ENCODE measurements at places on chromosomes 2 and 18.

DNA sequence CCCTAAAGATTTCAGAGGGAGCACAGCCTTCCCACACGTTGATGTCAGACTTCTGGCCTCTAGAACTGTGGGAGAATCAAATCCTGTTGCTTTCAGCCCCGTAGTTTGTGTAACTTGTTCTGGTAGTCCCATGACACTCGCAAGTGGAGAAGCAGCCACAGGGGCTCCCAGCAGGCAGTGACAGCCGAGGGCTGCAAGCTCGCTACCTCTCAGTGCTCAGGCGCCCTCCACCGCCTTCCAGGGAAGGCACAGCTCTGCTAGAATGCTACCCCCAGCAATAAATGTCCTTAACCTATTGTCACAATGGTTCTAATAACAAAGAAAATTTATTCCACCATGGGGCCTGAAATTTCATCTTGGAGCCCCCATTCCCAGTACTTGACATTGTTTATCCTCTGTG lies 143.1 kb upstream of the ZNF236 start:
- DNase-seq, result no peak

DNA sequence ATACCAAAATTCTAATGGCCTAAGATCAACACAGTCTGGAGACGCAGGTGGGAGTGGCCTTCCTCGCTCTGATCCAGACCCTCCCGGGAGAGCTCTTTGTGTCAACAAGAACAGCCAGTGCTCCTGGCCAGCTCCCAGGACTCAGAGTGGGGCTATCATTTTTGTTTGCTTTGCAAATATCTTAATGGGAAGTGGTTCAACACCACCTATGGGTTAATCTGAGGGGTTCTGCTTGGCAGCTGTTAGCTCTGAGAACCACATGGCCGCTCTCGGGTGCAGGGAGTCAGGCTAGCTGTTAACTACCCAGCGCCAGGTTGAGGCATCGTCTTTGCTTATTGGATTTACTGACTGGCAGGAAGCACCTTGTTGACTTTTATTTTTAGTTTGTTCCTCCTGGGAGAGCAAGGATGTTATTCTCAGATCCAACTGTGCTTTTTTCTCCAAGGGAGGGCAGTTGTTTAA lies 184.8 kb upstream of the SP5 start:
- DNase-seq, result peak; percentile 96

DNA sequence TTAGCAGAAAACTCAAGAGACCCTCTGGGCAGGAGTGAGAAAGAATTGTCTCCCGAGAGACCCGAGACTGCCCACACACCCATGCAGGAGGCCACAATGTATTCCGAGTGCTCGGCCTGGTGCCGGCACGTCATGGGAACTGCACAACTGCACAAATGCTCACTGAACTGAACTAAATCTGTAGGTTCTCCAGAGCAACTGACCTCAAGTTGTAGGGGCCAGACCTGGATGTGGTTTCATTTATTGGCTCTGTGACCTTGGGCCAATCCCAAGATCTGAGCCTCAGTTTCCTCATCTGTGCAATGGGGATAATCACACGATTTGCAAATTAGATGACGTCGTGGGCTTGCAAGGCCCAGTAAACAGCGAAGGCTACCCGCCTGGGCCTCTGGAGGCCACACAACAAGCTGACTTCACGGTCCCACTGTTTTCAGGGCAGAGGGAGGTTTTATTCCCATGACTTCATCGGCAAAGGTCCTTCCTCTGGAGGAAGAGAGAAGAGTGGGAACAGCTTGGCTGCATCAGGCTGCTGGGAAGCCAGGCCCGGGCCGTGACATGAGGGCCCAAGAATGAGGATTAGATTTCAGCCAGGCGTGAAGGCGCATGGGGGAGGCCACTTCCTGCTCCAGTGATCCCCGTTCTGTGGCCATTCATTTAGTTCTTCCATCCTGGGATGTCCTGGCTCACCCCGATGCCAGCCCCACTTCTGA lies 3.6 kb upstream of the ERFE start:
- no peak for DNase-seq

DNA sequence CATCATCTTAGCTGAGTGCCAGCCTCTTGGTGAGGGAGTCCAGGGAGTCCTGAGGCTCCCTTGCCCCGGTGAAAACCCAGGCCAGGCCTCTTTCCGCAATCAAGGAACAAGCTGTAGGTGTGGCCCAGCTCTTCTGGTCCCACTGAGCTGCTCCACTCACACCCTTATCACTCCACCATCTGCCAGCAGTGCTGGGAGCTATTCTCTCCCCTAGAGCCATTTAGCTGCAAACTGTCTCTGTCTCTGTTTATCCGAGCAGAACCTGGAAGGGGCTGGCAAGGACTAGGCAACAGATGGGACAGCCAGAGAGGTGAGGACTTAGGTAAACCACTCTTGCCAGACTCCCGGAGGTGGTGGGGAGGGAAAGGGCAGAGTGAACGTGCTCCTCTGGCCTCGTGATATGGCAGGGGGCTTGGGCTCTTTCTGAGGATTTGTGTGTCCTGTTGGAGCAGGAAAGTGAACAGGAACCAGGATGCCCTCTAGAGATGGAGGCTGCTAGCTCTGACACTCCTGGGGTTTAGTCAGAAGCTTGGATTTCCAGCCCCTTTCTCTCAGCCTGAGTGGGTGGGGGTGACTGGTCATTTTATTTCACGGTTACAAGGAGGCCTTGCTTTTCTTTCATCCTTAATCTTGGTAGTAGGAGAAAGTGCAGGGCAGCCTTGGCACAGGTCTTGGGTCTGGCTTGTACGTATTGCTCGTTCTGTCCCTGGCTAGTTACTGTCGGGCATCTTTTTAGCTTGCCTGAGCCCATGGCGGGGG lies 19.6 kb downstream of the B3GNT2 start:
- DNase-seq, result peak; percentile 83

DNA sequence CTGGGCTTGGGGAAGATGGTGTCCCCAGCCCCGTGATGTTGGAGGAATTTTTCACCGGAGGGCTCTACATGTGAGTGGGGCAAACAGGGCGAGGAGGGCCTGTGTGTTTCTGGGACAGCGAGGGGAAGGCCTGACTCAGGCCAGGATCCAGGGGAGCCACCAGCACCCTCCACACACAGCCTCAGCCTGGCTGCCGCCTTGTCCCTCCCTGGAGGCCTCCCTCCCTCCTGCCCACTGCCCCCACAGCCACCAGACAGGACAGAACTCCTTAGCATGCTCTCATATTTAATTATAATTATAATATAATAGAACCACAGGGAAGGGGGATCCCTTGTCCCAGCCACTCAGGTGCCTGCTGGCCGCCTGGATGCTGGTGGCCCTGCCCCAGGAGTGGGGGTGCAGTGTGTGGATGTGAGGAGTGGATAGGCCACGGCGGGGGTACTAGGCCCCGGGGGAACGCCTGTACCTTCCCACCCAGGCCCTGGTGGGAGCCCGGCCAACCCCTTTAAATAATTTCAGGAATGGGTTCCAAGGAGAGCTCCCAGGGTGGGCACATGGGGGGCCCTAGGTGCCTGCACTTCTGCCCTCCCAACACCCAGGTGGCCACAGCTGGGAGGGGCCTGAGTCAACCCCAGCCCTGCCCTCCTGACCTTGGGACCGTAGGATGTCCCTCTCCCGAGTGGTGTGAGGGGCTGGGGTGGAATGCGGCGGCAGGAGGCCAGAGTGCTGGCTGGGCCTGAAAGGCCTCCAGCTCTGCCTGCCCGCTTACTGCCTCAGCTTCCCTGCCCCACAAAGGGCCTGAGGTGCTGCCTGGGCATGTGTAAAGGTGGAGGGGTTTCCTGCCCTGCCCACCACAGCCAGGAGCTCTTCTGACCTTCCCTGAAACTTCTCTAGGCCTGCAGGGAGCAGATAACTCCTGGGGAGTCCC lies 8.8 kb downstream of the PDCD1 start:
- no peak for DNase-seq

- no peak for DNase-seq
These were observed 84.0 kb downstream of the LIPG start for GRCh38 chr18:49645841-49646351.

GRCh38 chr2:144518748-144519596 lies 947 bp downstream of the ZEB2 start:
- DNase-seq, result no peak

- no peak for DNase-seq
These were observed 22.8 kb upstream of the DGKD start for GRCh38 chr2:233331536-233331935.

GRCh38 chr2:73914667-73915066 lies 12.0 kb upstream of the DGUOK start:
- no peak for DNase-seq

DNA sequence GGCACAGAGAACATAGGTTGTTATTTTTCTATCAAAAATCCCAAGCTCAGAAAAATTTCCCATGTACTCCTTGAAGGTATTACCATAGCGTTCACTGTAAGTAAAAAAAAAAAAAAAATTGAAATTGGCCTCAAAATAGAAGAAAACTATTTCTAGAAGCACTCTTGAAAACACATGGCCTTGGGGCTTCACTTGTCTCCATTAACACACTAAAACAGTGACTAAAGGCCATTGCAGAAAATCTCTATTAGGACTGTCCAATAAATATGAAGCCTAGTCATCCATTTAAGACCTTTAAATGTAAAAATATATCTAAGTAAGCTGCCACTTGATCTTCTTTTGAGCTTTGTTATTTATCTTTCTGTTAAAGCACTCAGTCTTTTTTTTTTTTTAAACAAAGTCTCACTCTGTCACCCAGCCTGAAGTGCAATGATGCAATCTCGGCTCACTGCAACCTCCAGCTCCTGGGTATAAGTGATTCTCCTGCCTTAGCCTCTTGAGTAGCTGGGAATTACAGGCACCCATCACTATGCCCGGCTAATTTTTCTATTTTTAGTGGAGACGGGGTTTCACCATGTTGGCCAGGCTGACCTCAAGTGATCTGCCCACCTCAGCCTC lies 35.8 kb downstream of the CCDC68 start:
- no peak for DNase-seq

DNA sequence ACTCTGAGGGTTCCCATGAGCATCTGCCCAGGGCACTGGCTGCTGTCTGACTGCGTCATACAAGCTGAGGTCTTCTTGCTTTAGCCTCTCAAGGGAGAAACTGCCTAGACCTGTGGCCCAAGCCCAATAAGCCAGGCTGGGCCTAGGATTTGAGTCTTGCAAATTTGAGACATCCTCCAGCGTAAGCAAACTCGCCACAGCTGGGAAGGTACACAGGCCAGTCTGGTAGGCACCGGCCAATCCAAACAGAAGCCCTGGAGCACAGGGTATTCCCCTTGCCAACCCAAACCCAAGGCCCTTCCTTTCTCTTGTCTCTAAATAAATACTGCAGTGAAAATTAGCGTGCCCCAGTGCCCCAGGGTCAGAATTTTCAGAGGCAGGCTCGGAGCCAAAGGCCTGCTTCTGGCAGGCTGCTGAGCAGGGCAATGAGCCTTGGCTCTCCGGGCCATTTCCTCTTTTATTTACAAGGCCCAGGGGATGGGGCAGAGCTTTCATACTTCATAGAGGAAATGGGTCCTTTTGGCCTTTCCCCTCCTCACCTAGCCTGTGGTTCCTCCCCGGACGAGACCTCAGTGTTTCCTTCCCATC lies 33.3 kb downstream of the POLR1A start:
- no peak for DNase-seq

DNA sequence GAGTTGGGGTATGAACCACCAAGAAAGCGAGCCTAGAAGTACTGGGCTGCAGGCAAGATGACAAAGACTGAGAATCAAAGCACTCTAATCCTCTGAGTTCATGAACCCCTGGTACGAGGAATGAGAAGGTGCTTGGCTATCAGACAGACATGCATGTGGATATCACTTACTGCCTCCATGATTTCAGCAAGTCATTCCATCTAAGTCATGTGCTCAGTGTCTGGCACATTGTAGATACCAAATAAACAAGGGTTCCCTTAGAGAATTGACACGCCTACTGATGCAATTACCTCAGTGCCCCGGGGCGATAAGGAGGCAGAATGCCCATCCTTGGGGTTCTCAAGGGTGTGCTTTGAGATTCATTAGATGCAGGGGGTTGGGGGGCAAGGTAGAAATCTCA lies 125.6 kb upstream of the PKDCC start:
- DNase-seq, result no peak

DNA sequence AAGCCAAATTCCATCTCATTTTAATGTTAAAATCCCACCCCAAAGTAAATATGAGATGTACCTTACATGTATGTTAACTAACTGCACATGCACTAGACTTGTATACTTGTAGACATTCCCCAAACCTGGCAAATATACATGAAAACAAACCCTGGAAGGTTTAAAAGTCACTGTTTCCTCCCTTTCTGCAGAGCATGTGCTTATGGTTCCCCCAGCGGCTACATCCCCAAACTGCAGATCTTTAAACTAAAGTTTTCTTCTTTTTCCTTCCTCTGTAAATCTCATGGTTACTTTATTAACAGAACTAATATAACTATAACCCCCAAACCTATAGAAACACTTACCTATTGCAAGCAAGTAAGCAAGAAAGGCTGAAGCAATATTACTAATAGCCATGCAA lies 731.5 kb downstream of the LRP1B start:
- DNase-seq, result no peak

DNA sequence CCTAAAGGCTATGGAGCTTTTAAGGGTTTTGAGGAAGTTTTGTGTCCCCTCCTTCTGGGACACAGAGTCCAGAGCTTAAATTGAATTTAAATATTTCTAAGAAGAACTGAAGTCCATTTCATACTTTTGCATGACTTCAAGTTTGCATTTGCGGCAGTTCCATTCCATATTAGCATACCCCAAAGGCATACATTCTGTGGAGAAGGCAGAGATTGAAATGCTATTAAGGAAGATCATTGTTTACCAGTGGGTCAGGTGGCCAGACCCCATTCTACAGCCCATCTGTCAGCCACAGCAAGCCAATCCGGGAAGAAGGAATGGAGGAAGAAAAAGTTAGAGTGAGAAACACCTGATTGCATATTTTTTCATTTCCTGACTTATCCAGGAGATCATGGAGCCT lies 75.0 kb downstream of the DNAH7 start:
- no peak for DNase-seq

DNA sequence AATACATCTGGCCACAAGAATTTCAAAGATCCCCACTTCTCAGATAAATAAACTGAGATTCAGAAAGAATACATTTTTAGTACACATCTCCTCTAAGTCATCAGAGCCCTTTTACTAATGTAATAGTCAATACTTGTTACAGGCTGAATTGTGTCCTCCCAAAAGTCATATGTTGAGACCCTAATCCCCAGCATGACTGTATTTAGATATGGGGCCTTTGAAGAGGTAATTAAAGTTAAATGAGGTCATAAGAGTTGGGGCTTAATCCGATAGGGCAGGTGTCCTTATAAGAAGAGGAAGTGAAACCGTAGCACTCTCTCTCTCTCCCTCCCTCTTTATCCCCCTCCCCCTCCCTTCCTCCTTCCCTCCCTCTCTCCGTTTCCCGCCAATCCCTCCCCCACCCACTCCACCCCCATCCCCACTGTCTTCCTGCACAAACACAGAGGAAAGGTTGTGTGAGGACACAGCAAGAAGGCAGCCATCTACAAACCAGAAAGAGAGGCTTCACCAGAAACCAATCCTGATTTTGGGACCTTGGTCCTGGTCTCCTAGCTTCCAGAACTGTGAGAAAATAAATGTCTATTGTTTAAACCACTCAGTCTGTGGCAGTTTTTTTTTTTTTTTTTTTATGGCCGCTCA lies 66.6 kb upstream of the ZNF397 start:
- DNase-seq, result no peak

Measured in NCI-H1694 (cell line).